ENCODE measurements at places on chromosomes 13 and 19. TPM values are rescaled to one million over a fixed set of nuclear protein-coding genes. Genes with fewer than 3 reads are reported as not detected.
A peak's percentile ranks its signal among the peaks of the same experiment; 100 is the strongest.

DNA sequence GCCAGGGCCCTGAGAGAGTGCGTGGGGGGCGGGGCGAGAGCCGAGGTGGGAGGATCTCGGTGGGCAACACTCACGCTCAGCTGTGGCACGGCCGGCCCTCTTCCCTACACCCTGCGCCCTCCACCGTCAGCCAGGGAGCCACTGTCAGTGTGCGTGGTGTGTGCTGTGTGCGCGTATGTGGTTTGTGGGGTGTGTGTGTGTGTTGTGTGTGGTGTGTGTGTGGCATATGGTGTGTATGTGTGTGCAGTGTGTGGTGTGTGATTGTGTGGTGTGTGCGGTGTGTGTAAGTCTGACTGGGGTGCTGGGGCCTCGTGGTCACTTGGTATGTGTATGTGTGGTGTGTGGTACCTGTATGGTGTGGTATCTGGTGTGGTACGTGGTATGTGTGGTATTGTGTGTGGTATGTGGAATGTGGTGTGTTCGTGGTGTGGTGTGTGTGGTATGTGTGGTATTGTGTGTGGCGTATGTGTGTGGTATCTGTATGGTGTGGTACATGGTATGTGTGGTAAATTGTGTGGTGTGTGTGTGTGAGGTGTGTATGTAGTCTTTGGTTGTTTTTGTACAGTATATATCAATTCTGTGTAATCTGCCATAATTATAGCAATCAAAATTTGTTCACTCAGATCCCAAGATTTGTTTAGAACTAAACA lies 5.1 kb downstream of the GRK1 start:
- H3K27me3 ChIP-seq: no peaks in the 10 kb centered on the region
- peak overlapping the region; percentile 25 for H3K4me3 ChIP-seq
- H3K27ac ChIP-seq: peak overlapping the region; percentile 64
- peaks cover 2% of the 10 kb centered on the region for H3K4me1 ChIP-seq

DNA sequence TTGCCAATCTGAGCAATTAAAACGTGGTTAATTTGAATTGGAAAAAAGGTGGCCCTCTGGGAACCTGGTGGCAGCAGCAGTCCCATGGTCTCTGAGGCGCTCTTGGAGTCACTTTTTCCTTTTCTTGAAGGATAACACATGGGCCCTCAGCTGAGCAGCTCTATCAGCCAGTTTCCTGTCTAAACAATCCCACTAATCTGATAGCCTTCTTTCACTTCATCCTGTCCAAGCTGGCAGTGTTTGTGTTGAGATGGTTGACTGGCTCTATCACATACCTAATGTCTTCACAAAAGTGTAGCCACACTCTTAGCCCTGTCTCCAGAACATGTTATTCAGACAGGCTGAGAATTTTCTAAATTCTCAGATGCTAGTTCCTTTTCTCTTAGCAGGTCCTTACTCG lies 10.7 kb downstream of the MZT1 start:
- no peaks in the 10 kb centered on the region for H3K27me3 ChIP-seq
- no peak overlapping the region for H3K4me3 ChIP-seq
- peaks cover 8% of the 10 kb centered on the region for H3K4me1 ChIP-seq
- DNase-seq: no peak
- H3K36me3 ChIP-seq: peaks cover 84% of the 10 kb centered on the region

DNA sequence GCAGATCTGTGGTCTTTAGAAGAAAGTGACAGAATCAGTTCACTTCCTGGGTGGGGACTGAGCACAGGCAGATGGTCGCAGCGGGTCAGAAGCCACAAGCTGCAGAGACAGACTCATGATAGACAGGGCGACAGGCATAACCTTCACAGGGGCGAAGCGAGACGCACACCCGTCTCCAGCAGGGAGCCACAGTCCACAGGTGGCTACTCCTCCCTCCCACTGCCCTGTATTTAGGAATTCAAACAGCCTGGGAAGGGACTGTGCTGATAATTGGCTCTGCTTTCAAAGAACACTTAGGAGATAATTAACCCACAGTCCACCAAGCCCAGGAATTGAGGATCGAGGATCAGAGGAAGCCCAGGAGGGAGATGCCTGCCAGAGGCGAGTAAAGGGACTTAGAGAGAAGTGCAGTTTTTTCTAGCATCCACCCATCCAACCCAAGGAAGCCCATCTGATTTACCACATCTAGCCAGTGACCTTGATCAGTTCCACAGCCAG lies 23.2 kb downstream of the RFX2 start:
- H3K27me3 ChIP-seq: peaks cover 10% of the 10 kb centered on the region
- peak overlapping the region; percentile 35 for H3K4me3 ChIP-seq
- peak; percentile 65 for DNase-seq
- H3K36me3 ChIP-seq: no peaks in the 10 kb centered on the region
- peaks cover 21% of the 10 kb centered on the region for H3K4me1 ChIP-seq

DNA sequence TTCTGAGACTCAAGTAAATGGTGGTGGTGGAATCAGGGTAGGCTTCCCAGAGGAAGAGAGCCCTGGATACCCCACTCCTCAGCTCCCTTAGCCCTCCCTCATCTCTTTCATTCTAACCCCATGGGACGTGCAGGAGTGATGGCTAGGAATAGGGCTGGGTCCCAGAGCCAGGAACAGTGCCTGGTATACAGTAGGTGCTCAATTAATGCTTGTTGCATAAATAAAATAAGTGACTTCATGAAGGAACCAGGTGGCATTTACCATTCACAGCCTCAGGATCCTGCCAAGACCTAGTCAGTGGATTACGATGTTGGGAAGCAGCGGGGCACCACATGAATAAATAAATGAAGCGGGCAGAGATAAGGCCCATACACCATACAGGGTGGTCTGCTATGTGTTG lies 3.9 kb downstream of the UNC13A start:
- no peak overlapping the region for H3K27ac ChIP-seq
- H3K4me3 ChIP-seq: no peak overlapping the region

DNA sequence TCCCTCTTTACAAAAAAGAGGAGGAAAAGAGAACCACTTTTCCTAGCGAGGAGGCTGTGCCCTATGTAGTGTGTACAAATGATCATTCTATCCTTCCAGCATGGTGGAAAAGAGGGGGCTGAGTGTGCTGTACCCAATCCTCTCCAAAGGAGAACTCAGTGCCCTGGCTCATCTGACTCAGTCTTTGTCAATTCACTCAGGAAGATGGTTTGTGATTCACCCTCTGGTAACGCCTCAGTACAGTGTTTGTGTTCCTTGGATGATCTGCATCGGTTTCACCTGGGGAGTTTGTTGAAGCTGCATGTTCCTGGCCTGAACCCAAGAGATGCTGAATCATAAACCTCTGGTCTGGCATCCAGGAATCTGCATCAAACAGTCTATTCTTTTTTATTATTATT lies 18.3 kb upstream of the ENOX1 start:
- DNase-seq: no peak
- H3K4me3 ChIP-seq: no peak overlapping the region
- no peak overlapping the region for H3K27ac ChIP-seq
- H3K36me3 ChIP-seq: no peaks in the 10 kb centered on the region
- peaks cover 11% of the 10 kb centered on the region for H3K4me1 ChIP-seq

GRCh38 chr19:437041-437440 lies 23.8 kb downstream of the SHC2 start:
- H3K4me1 ChIP-seq: no peaks in the 10 kb centered on the region
- no peak for DNase-seq
- H3K27me3 ChIP-seq: no peaks in the 10 kb centered on the region

DNA sequence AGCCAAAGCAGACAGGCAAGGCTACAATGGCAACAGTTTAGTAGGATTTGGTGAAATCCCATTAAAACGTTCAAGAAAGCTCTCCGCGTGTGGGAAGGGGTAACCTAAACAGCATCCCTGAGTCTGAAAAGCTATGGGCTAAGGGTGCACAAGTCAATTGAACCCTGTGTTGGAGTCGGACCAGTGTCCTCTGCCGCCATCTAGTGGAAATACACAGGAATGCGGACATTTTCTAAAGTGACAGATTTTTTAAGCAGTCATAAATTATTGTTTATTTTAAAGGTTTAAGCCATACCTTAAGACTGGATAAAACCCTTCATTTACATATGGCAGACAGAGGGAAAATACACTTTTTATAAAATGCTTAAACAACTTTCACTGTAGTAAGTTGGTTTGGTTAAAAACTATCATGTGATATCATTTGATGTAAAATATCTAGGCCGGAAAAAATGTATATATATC lies 26.5 kb upstream of the LSM14A start:
- H3K27ac ChIP-seq: no peak overlapping the region
- no peaks in the 10 kb centered on the region for H3K36me3 ChIP-seq
- no peaks in the 10 kb centered on the region for H3K27me3 ChIP-seq

GRCh38 chr13:98129059-98129746 lies 13.7 kb upstream of the FARP1 start:
- H3K4me3 ChIP-seq: no peak overlapping the region
- DNase-seq: no peak
- H3K27ac ChIP-seq: no peak overlapping the region

GRCh38 chr13:72953391-72953965 lies 105.3 kb upstream of the KLF5 start:
- peaks cover 28% of the 10 kb centered on the region for H3K36me3 ChIP-seq
- H3K27ac ChIP-seq: no peak overlapping the region
- H3K4me3 ChIP-seq: no peak overlapping the region
- H3K4me1 ChIP-seq: no peaks in the 10 kb centered on the region

DNA sequence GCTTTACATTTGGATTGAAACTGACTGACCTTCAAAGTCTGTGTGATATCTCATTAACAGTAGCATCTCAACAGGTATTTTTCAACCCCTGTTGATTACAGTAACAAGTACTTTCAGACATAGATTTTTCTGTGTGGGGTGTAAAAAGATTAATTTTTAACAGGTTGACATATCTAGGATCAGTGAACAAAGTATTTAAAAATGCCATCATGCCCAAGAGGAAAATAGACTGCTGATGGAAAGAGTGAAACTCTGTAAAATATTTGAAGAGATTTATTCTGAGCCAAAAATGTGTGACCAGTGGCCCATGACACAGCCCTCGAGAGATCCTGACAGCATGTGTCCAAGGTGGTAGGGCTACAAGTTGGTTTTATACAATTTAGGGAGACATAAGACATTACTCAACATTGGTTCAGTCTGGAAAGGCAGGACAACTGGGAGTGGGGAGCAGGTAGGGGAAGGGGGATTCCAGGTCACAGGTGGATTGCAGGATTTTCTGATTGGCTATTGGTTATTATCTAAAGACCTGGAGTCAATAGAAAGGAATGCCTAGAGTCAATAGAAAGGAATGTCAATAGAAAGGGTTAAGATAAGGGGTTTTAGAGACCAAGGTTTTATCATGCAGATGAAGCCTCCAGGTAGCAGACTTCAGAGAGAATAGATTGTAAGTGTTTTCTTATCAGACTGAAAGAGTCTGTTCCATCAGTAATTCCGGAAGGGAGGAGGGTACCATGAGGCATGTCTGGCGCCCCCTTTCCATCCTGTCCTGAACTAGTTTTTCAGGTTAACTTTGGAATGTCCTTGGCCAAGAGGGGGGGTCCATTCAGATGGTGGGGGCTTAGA lies 29.1 kb downstream of the TNFRSF19 start:
- DNase-seq: no peak
- no peaks in the 10 kb centered on the region for H3K4me1 ChIP-seq
- no peaks in the 10 kb centered on the region for H3K36me3 ChIP-seq
- H3K27ac ChIP-seq: no peak overlapping the region
- no peak overlapping the region for H3K4me3 ChIP-seq

GRCh38 chr19:12485052-12485416 lies 418 bp upstream of the ZNF709 start:
- H3K27ac ChIP-seq: peak overlapping the region; percentile 86
- H3K4me1 ChIP-seq: peaks cover 25% of the 10 kb centered on the region

- H3K36me3 ChIP-seq: peaks cover 17% of the 10 kb centered on the region
Observed at GRCh38 chr19:37007587-37008220, 70.5 kb upstream of the ZNF420 start.

DNA sequence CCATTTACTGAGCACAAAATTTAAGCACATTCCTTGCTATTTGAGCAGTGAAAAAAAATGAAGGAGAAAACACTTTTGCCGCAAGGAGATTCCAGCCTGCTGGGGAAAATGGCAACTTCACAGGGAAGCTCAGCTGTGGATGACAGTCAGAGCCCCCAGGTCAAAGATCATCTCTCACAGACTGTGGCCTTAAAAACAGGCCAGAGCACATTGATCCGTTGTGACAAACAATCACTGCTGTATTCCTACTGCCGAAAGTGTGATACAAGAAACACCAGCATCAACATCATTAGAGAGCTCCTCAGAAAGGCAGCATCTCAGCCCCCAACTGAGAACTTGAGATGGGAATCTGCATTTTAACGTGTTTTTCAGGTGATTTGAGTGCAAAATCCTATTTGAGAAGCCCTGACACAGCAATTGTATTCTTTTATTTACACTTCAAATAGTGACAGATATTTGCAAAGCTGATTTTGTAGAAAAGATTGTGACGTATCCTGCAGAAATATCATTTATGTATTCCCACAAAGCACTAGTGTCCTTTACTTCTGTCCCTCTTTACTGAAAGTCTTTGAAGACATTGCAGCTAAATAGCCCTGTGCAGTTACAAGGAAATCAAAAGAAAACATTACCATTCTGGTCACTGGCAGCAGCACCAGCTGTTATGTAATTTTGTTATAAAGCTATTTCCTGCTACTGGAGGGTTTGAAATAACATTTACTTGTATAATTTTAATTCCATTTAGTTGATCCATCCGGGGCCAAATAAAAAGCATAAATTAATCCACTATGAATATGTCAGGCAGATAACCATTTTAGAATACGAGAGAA lies 652.0 kb downstream of the LIG4 start:
- no peak for DNase-seq
- H3K4me3 ChIP-seq: no peak overlapping the region
- no peaks in the 10 kb centered on the region for H3K4me1 ChIP-seq
- no peak overlapping the region for H3K27ac ChIP-seq
- H3K36me3 ChIP-seq: no peaks in the 10 kb centered on the region

GRCh38 chr19:44623626-44624025 lies 10.3 kb downstream of the IGSF23 start:
- H3K4me3 ChIP-seq: no peak overlapping the region
- no peaks in the 10 kb centered on the region for H3K27me3 ChIP-seq
- no peak for DNase-seq
- no peak overlapping the region for H3K27ac ChIP-seq
- no peaks in the 10 kb centered on the region for H3K36me3 ChIP-seq
- no peaks in the 10 kb centered on the region for H3K4me1 ChIP-seq

GRCh38 chr13:39875111-39875987 lies 219.9 kb downstream of the COG6 start:
- no peak for DNase-seq
- H3K27ac ChIP-seq: no peak overlapping the region
- no peaks in the 10 kb centered on the region for H3K36me3 ChIP-seq
- peaks cover 3% of the 10 kb centered on the region for H3K27me3 ChIP-seq
- H3K4me3 ChIP-seq: no peak overlapping the region
- no peaks in the 10 kb centered on the region for H3K4me1 ChIP-seq

GRCh38 chr13:98974053-98974452 lies 3.8 kb downstream of the DOCK9 start:
- DNase-seq: no peak
- H3K27me3 ChIP-seq: no peaks in the 10 kb centered on the region
- no peak overlapping the region for H3K4me3 ChIP-seq
- H3K36me3 ChIP-seq: no peaks in the 10 kb centered on the region
- no peak overlapping the region for H3K27ac ChIP-seq

Gene FXYD3
- total RNA-seq: not detected

Gene TJP3
- 1.3 TPM for total RNA-seq

Gene ZNF880
- 11.9 TPM for total RNA-seq

Gene SH2D3A
- total RNA-seq: 22.3 TPM

Gene TLE6
- total RNA-seq: 1.9 TPM

Gene CLEC17A
- not detected for total RNA-seq

Gene ZNF714
- total RNA-seq: 26.4 TPM

Gene GPR12
- not detected for total RNA-seq

Gene FCGBP
- total RNA-seq: 3.2 TPM

Gene AKT1S1
- total RNA-seq: 21.2 TPM

Gene LTBP4
- 75.9 TPM for total RNA-seq

Measured in activated CD8-positive, alpha-beta memory T cell treated with anti-CD3 and anti-CD28 coated beads, Interleukin-2, amount 10 ng/mL, durations not matched to agents 7 days and 5 days (primary cell).